ENCODE measurements at places on chromosomes 16 and 17.

DNA sequence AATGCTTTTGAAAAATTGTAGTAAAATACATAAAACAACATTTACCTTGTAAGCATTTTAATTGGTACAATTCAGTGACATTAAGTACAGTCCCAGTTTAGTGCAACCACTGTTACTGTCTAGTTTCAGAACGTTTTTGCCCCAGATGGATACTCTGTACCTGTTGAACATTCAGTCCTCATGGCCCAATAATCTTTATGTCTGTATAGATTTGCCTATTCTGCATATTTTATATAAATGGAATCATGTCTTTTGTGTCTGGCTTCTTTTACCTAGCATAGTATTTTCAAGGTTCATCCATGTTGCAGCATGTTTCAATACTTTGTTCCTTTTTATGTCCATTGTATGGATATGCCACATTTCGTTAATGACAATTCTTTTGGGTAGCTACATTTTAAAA is 37.2 kb downstream of the TENT4B start:
- DNase-seq, result no peak

- no peak for DNase-seq
Observed at GRCh38 chr17:19343256-19343630, 19.3 kb downstream of the B9D1 start.

GRCh38 chr17:10041287-10041612 is 136.2 kb upstream of the RCVRN start:
- DNase-seq, result no peak

DNA sequence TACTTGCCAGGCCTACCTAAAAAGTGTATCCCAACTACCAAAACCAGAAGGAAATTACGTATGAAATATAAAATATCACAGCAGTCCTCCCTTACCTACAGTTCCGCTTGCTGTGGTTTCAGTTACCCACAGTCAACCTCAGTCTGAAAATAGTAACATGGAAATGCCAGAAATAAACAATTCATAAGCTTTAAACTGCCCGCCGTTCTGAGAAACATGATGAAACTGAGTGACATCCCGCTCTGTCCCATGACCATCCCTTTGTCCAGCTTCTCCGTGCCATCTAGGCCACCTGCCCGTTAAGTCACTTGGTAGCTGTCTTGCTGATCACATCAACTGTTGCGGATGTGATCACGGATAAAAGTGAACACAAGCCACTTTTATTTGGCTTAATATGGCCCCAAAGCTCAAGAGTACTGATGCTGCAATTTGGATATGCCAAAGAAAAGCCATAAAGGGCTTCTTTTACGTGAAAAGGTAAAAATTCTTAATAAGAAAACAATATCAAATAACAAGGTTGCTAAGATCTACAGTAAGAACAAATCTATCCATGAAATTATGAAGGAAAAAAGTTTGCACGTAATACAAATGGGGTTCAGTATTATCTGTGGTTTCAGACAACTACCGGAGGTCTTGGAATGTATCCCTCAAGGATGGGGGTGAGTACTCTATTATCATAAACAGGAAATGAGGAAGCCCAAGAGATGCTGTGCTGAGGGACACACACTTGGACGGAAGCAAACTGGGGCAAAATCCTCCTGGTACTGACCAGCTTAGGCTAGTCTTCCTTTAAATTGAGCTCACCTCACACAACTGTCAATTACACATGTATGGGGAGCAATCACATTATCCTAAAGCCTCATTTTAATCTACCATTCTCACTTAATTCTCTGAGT is 8.2 kb downstream of the USP22 start:
- no peak for DNase-seq

DNA sequence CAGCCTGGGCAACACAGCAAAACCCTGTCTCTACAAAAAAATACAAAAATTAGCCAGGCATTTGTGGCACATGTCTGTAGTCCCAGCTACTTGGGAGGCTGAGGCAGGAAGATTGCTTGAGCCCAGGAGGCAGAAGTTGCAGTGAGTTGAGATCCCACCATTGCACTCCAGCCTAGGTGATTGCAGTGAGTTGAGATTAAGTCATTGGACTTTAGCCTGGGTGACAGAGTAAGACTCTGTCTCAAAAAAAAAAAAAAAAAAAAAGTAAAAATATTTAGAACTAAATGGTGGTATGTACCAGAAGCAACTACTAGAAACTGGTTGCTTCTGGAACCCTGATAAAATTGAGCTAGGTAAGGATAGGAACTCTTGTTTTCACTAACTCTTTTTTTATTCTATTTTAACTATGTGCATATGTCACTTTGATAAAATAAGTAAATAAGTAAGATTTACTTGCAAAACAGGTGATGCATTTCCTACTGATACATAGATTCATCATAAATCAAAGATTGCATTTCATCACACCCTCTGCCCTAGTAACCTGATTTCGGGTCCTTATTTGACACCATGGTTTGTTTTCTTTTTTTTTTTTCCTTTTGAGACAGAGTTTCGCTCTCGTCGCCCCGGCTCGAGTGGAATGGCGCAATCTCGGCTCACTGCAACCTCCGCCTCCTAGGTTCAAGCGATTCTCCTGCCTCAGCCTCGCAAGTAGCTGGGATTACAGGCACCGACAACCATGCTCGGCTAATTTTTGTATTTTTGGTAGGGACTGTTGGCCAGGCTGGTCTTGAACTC is 66.0 kb downstream of the USP32 start:
- no peak for DNase-seq

DNA sequence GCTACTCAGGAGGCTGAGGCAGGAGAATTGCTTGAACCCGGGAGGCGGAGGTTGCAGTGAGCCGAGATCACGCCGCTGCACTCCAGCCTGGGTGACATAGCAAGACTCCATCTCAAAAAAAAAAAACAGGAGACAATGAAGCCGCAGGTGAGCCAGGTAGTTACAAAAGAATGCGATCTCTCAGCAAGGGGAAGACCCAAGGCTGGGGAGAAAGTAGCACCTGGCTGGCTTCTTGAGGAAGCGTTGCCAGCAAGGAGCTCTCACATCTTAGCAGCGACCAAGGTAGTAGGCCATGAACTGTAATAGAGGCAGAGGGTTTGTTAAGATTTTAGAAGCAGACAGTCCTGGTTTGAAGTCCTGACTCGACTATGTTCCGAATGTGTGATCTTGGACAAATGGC is 175.0 kb downstream of the AIPL1 start:
- no peak for DNase-seq

- DNase-seq, result peak; percentile 41
Observed at GRCh38 chr16:21158208-21159110, at the start of gene LDAF1. LDAF1 (plus strand) TSS chr16:21158674; CDS start chr16:21161183, 2,509 bp downstream.

GRCh38 chr17:46978489-46979146 is 435 bp downstream of the RPRML start:
- no peak for DNase-seq

GRCh38 chr16:83145297-83145696 is 518.5 kb downstream of the CDH13 start:
- DNase-seq, result no peak

GRCh38 chr17:72124438-72124775 is 3.6 kb downstream of the SOX9 start:
- DNase-seq, result no peak

DNA sequence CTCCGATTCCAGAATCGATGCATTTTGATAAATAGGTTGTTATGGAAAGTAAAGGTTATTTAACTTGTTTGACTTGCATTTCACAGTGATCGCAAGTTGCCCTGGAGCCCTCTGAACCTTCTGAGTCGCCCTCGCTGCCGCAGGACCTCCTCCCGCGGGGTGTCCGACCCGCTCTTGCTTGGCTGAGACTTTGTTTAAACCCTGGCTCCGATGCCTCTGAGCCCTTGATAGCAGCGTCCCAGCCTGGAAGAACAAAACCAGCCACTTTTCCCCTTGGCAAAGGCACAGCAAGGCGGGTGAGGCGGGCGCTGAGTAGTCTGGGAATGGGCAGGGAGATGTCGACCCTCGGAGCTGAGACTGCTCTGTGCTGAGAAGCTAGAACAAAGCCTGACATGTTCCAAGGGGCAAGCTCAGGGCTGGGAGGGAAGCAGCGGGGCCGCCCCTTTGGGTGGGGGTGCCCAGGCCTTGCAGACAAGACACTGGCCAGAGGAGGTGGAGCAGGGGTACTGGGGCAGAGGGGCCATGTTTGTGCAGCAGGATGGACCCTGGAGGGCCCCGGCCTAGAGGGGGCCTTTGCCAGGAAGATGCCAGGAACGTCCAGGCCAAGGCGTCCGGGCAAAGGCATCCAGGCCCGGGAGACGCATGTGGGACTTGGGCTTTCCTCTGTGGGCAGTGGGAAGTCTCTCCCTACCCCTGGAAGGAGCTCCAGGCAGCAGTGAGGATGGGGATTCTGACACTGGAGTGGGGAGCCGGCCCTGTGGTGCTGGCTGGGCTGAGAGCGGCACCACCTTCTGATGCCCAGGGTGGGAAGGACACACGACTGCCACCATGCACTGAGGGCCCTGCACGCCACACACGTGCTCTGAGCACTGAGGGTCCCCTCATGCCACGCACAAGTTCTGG is 30.3 kb upstream of the CDH15 start:
- no peak for DNase-seq

- no peak for DNase-seq
Observed at GRCh38 chr17:39703913-39704312, 4.0 kb downstream of the ERBB2 start.

- no peak for DNase-seq
Observed at GRCh38 chr16:81855552-81856153, 76.6 kb downstream of the PLCG2 start.

- DNase-seq, result no peak
Observed at GRCh38 chr17:81550830-81551457, 1.2 kb downstream of the FAAP100 start.

GRCh38 chr16:85645021-85645589 is 32.0 kb downstream of the GSE1 start:
- no peak for DNase-seq

Measured in stimulated activated CD8-positive, alpha-beta memory T cell treated with anti-CD3 and anti-CD28 coated beads, Interleukin-4, amount 100 ng/mL, for 4 hours (primary cell).